ENCODE measurements at places on chromosomes 11 and 22.

GRCh38 chr11:86988351-86988881, 33.2 kb upstream of the FZD4 start:
- DNase-seq, result no peak

DNA sequence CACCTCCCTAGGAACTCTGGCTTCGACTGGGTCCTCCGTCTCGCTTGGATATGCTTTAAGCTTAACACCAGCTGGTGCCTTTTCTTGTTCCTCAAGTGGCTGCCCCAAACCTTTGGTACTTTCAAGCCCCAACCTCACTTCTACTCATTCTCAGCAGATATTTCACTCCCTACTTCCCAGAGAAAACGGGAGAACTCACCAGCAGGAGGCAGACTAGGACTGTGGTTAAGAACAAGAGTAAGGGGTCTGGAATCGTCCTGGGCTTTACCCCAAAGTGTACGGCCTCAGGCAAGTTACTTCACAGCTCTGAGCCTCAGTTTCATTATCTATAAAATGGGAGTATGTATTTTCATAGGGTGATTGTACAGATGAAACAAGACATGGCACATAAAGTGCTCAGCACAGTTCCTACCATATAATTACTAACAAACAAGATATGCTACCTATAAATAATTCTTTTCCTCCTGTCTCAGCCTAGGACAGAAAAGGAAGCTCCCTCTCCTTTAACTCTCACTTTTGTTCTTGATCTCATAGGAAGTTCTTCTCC, 37.8 kb downstream of the PAMR1 start:
- DNase-seq, result no peak

DNA sequence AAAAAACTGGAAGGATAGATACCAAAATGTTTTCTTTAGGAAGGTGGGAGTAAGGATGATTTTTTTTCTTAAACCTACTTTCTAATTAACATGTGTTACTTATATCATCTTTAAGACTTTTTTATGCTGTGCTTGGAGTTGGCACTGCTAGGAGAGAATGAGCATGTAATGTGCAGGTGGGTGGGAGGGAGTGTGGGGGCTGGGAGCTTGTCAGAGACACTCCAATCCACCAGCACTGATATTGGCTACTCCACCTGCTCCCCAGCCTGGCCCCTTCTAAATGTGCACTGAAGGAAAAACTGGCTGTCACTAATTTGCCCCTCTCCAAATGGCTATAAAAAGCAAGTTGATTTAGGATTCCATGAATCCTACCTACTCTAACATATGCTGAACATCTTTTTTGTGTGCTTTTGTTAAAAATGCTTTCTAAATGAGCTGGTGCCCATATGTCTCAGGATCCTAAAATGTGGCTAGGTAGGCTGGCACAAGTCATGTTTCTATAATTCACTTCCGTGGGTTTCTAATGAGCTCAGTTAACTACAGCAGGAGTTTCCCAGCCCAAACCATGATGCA, 44.3 kb upstream of the BMAL1 start:
- DNase-seq, result no peak

DNA sequence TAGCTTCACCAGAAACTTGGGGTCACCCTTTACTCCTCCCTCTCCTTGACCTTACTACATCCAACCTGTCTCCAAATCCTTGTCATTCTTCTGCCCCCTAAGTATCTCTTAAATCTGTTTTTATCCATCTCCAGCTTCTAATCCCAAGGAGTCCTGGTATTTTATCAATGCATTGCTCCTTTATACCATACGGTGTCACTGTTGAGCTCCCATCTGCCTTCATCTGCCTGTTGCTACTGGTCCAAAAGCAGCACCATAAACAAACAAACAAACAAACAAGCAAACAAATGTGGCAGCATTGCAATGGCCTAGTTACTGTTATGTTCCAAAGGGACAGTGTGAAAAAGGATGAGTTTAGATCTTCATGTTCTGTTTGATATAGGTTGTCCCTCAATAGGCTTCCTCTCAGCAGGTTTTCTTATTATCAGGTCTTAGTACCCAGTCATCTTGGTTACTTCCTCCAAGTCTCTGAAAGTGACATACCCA, 34.2 kb downstream of the DNHD1 start:
- peak; percentile 35 for DNase-seq

- no peak for DNase-seq
Observed at GRCh38 chr22:24157822-24158135, 23.5 kb upstream of the SUSD2 start.

GRCh38 chr11:46696212-46696558, 4.2 kb downstream of the ARHGAP1 start:
- no peak for DNase-seq

DNA sequence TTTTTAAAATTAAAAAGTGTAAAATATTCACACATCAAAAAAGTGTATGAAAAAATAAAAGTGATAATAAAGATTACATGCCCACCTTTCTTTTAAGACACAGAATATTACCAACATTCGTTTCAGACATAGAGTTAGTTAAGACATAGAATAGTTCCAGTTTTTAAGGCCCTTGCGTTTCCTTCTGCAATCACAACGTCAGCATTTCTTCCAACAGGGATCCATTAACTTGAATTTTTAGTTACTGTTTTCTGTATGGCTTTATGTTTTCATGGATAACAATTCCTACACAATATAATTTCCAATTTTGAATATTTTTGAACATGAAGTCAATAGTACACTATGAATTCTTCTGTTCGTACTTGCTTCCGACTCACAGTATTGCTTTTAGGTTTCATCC, 170.8 kb upstream of the C11orf87 start:
- DNase-seq, result no peak

- no peak for DNase-seq
Observed at GRCh38 chr11:38990841-38991240, 2392.8 kb upstream of the RAG2 start.
